CD4-positive, alpha-beta T cell treated with Interleukin-21 for 1 hour (primary cell): ENCODE measurements at places on chromosomes 7 and 10.

- DNase-seq, result no peak
Measured at GRCh38 chr7:137885678-137886077, 38.9 kb upstream of the DGKI start.

- no peak for DNase-seq
Measured at GRCh38 chr7:132029369-132030085, 473.1 kb upstream of the PODXL start.

- DNase-seq, result no peak
Measured at GRCh38 chr7:150338166-150338829, 3.1 kb downstream of the RARRES2 start.

GRCh38 chr10:7720478-7720877 lies 17.4 kb downstream of the ITIH2 start:
- DNase-seq, result no peak

GRCh38 chr7:157487046-157487770 lies 150.4 kb downstream of the DNAJB6 start:
- no peak for DNase-seq

DNA sequence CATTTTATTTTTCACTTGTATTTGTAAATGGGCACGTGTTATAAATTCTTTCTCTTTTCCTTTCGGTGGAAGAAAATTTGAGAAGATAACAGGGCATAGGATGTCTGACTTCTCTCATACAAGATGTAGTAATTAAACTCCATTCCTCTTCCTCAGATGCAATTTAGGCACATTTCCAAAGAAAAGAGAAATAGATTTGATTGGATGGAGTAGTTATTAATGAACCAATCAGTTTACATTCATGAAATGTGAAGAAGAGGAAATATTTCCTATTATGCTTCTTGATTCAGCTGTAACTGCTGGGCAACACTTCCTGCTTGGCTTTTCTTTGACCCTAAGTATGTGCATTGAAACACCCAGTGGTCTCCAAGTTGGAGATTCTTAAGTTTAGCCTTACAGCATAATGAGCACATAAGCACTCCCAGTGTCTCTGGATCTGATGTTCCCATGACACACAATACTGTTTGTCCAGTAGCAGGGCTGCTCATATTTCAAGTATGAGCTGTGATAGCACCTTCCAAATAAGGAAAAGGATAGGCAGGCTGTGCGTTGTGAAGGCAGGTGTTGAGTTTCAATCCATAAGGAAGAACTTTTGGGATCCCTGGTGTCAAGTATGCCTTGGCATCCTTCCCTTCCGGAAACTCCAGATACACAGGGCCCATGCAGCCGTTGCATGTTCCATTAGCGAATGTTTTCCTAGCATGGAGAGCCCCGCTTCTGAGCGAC lies 33.4 kb upstream of the COBL start:
- no peak for DNase-seq
